ENCODE measurements at places on chromosomes 3 and 15.

- no peak for DNase-seq
Observed at GRCh38 chr15:78621810-78622402, 1.1 kb upstream of the CHRNA3 start.

DNA sequence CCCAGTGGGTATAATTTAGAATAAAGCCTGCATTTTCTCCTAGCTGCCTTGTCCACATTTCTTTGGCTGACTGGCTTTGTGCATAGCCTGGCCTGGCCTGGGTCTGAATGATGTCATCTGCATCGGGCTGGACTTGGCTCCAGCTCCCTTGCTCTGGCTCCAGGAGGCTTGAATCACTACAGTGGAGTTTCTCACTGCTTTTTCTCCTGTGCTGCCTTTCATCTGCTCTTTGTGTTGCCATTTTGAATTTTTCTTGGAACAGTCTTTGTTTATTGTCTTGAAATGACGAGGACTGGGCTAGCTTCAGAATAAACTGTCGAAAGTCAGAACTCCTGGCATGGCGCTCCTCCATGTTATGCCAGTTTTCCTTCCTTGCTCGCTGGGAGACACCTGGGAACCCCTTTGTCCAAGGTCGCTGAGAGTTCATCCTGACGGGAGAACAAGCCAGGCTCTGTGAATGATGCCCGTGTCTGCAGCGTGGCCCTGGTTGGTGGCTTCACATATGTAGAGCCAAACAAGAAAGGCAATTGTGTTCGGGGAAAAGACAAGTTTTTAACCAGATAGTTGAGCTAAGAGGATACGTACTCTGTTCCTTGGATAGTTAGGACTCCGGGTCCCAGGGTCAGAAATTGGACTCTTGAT, 258.9 kb downstream of the PDZRN3 start:
- DNase-seq = peak; percentile 64

- DNase-seq = no peak
Observed at GRCh38 chr3:15657016-15657415, 55.5 kb downstream of the BTD start.

GRCh38 chr3:58798312-58798711, 131.7 kb upstream of the FAM3D start:
- no peak for DNase-seq

GRCh38 chr15:90667073-90667754, 49.9 kb upstream of the BLM start:
- no peak for DNase-seq

GRCh38 chr3:988785-989184, 104.0 kb upstream of the CNTN6 start:
- DNase-seq = no peak

- no peak for DNase-seq
Observed at GRCh38 chr3:535566-536416, 339.2 kb downstream of the CHL1 start.

GRCh38 chr3:42489937-42490227, 12.6 kb upstream of the VIPR1 start:
- peak; percentile 31 for DNase-seq

DNA sequence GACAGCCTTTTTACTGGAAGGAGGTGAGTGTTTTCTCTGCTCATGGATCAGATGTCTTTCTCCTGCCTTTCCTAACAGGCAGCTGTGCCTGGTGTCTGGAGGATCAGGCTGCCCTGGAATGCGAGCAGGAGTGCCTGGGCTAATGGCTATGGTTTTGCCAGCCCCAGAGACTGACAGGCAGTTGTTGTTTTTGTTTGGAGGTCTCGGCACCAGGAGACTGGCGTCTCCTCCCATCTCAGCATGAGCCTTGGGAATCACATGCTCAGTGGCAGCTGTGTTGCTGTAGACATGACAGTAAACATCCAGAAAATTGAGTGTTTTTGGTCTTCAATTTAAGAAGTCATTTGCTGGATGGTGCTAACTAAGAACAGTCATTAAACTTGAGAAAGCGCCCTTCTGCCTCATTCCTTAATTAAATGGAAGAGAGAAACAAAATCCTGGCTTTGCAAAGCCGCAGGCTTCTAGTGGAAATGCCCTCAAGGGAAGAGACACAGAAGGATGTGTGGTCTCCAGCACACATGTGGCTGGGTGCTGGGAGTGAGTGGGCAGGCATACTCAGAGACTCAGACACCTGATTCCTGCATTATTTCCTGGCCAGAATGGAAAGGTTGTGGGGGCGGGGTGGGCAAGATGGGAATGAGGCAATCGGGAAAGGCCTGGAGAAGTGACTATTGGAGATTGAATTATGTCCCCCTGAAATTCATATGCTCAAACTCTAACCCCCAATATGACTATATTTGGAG, 97.0 kb upstream of the NMNAT3 start:
- no peak for DNase-seq

DNA sequence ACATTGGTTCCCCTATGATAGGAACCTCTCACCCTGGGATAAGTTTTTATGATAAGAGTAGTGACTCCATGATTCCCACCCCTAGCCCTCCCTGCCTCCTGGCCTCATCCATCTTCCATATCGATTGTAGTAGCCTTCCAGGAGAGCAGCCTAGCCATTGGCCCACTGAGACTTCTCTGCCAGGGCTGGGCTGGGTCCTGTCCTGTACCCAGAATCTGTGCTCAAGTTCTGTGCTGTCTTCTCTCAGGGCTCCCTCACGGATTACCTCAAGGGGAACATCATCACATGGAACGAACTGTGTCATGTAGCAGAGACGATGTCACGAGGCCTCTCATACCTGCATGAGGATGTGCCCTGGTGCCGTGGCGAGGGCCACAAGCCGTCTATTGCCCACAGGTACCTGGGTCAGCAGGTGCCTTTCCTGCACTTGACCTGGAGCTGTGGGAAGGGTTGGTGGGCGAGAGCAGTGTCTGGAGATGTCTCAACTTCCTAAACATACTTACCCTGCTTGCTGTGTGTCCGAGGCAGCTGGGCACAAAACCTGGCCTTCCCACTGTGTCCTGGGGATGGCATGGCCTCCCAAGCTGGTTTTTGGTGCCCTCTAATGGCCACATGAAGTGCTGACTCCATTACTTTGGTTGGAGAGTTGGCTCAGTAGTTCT, 16.6 kb upstream of the EXOG start:
- peak; percentile 37 for DNase-seq

DNA sequence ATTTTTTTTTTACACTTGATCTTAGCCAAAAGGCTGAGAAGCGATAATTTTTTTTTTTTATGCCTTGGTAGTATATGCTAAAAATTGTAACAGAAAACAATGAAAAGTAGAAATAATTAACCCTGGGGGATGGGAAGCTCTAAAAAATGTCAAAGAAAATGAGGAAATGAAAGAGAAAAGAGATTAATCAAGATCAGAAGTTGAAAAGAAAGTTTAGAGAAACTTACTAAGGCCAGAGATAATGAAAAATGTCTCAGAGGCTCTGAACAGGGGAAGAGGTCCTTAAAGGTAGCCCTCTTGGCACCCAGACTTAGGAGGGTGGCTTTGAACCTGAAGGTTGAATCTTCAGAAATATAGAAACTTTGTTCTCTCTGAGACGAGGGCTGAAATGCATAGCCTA, 58.6 kb upstream of the ZBED2 start:
- DNase-seq = no peak

DNA sequence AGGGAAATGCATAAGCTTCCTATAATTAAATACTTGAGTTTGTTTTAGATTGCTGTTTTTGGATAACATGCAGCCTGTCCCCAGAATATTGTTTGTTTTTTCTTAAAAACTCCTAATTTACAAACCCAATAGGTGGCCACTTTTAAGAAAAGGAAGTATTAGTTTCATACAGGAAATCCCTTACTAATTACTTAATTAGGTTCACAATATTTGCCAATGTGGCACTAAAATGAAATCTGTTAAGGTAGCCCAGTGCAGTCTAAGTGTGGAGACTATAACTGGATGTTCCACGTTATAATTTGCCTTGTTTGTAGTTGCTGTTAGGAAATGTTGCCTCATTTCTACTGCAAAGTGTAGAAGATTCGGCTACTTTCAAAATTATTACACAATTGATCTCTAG, 195.8 kb downstream of the BBX start:
- DNase-seq = no peak

- DNase-seq = no peak
Observed at GRCh38 chr3:149800693-149801092, 8.3 kb upstream of the ANKUB1 start.

- no peak for DNase-seq
Observed at GRCh38 chr3:7710284-7710683, 791.3 kb upstream of the LMCD1 start.

DNA sequence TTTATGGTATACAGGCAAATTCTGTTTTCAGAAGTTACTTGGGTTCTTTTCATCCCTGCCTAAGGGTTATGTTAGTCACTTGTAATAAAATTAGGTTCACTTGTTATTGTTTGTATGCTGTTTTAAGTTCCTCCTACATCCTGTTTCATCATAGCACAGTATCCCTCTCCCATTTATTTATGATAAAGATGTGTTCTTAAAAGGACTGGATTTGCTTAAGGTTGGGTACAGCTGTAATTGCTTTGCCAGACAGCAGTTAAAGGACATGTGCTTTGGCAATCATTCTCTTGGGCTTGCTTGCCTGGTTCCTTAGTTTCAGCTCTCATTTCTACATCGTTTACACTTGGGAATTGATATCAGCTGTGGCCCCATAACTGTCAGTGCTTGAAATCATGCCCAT, 11.7 kb downstream of the ATP2C1 start:
- no peak for DNase-seq

GRCh38 chr15:67883234-67883773, 43.5 kb upstream of the RNU6-1 start:
- no peak for DNase-seq

DNA sequence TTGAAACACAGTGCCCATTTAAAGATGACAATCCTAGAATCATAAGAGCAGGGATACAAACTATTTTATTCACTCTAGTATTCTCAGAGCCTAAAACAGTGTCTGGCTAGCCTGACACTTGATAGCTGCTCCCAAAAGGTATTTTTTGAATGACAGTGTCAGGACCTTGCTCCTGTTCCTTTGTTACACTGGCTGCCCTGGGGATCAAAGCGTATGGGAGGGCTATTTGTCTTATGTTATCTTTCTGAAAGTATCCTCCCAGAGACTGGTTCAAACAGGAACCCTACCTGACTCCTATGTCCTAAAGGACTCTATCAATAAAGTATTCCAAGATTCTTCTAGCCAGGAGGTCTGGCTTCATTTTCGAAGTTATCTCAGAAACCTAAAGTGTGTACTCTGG, 621.4 kb downstream of the FHIT start:
- no peak for DNase-seq

DNA sequence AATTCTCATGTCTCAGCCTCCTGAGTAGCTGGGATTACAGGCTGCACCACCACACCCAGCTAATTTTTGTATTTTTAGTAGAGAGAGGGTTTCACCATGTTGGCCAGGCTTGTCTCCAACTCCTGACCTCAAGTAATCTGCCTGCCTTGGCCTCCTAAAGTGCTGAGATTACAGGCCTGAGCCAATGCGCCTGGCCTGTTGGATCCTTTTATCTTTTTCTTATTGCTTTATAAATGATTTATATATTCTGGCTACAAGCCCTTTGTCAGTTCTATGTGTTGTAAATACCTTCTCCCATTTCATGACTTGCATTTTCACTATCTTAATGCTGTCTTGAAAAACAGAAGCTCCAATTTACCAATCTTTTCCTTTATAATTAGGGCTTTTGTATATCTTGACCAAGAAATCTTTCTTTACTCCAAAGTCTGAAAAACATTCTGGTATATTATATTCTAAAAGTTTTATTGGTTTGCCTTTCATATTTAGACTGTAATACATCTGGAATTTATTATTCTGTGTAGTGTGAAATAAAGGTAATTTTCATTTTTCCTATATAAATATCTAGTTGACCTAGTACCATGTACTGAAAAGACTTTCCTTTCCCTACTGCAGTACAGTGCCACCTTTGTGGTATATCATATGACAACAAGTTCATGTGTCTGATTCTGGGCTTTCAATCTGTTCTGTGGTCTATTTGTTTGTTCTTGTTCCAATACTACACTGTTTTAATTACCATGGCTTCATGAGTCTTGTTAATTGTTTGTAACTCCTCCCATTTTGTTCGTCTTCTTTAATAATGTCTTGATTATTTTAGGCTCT, 52.9 kb upstream of the RNU6-1 start:
- no peak for DNase-seq

DNA sequence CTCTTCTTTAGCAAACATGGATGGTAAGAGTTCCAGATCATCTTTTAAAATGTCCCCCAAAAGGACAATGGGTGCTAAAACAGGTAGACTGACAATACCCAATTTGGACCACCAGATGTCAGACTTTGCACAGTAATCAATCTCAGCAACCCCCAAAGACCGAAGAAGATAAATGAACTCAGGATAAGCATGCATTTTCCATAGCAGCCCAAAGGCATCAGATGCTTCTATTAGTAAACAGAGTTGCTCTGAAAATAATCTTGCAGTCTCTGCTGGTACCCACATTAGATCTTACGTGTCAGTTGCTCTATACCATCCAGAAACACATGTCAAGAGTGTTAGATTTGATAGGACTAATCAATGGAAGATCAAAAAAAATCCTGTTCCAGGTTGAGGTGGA, 20.6 kb downstream of the MYH15 start:
- DNase-seq = no peak

DNA sequence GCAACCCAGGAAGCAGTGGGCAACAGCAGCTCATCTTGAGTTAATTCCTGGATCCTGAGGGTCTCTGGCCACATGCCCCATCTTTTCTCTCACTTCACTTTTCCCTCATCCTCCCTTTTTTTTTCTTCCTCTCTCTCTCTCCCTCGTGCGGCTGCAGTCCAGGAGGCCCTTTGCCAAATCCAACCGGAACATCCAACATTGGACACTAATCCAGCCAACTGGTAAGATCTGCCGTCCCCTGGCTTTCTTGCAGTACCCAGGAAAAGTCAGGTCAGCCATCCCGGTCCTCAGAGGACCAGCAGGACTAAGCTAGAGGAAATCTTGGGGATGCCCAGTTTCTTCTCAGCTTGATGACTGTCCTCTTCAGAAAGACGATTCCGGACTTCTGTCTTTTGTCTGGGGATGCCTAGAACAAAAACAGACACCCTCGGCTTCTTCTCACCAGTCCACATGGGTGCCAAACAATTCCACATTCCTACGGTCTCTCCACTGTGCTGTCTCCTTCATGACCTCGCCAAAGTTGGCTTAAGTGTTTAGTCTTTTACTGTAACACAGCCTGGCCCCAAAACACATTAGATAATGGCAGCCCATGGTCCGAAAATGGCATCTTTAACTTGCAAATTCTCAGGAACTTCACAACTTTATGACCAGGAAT, 115.6 kb downstream of the GSK3B start:
- DNase-seq = no peak

- no peak for DNase-seq
Observed at GRCh38 chr15:87633525-87633924, 623.0 kb downstream of the NTRK3 start.

DNA sequence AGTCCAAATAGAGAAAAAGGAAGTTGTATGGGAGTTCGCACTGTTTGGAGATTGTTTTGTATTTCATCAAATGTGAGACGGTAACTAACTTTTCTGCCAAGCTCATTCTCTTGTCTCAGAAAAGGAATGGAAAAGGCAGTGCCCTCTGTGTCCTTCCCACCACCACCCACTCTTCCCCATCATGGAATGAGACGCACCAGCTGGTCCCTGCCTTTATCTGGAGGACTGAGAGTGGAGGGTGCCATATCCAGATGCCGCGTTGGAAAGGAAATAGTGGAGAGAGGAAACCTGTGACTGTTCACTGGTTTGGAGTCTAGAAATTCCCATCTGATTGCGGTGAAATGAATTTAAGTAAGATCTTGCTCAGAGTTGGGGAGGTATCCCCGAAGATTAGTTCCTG, 3.7 kb upstream of the CCK start:
- DNase-seq = no peak

- no peak for DNase-seq
Observed at GRCh38 chr3:125587039-125587648, 8.2 kb downstream of the OSBPL11 start.

- DNase-seq = no peak
Observed at GRCh38 chr15:96052572-96053030, 277.9 kb upstream of the NR2F2 start.

- no peak for DNase-seq
Observed at GRCh38 chr15:77481670-77482069, 61.0 kb downstream of the HMG20A start.

Measured in breast epithelium (tissue), 4 donors.